NCI-H1436 treated with DMSO at 0.1 percent for 48 hours (cell line): ENCODE measurements at places on chromosomes 4 and X.

GRCh38 chrX:118756101-118756500, 28.7 kb downstream of the IL13RA1 start:
- no peak for DNase-seq

DNA sequence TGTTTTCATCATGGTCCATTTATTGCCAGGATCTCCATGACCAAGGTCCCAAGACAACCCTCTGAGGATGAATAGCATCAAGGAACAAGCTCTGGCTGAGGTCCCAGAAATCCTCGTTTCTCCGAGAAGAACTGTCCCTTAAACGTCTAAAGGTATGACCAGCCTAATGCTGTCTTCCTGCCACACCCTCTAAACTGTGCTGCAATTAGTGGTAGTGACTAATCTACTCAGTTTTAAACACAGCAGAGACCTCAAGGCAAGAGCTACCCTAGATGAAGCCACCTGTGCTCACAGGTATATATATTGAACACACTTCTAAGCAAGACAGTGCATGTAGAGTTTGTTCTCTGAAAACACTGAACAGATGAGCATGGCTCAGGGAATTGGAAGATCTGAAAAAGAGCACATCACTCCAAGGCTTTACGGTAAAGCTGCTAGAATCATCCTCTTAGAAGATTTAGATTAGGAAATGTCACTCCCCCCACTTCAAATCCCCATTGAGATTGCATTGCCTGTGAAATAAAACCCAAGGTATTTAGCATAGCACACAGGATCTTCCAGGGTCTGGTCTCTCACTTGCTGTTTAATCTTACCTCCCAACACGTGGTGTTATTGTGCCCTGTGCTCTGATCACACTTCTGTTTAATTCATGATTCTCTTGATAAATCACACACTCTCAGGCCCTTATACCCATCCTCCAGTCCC, 173.9 kb upstream of the VCX3A start:
- DNase-seq: no peak

- no peak for DNase-seq
Observed at GRCh38 chr4:24218566-24218965, 328.7 kb upstream of the PPARGC1A start.

- DNase-seq: no peak
Observed at GRCh38 chrX:46961574-46962283, 49.5 kb downstream of the JADE3 start.

GRCh38 chrX:1336331-1336943, at the start of gene IL3RA:
TSS of gene IL3RA (plus strand) at chrX:1336785. CDS start at chrX:1341766, 4,981 bp downstream.
- no peak for DNase-seq

GRCh38 chrX:41602816-41603345, 85.9 kb upstream of the GPR34 start:
- no peak for DNase-seq

GRCh38 chr4:162162672-162163071, 1.1 kb downstream of the FSTL5 start:
- DNase-seq: no peak

GRCh38 chr4:109947918-109948317, 35.2 kb downstream of the EGF start:
- no peak for DNase-seq
